ENCODE measurements at places on chromosomes 6 and 20.

DNA sequence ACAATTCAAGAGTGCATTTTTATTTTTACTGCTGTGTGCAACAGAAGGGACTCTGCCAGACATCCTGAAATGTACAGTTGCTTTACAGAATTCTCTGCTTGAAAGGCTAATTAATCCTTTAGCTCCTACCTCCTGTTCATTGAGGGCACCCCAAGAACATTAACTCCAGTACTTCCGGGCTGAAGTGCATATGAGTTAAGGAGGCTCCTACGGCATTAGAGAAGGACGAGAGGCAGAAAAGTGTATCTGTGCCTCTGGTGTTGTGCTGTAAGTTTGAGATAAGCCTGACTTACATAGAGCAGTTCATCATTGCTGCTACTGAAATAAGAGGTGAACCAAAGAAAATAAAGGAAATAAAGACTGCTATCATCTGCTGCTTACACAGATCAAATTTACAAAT is 609.3 kb upstream of the ADGRB3 start:
- DNase-seq = no peak

DNA sequence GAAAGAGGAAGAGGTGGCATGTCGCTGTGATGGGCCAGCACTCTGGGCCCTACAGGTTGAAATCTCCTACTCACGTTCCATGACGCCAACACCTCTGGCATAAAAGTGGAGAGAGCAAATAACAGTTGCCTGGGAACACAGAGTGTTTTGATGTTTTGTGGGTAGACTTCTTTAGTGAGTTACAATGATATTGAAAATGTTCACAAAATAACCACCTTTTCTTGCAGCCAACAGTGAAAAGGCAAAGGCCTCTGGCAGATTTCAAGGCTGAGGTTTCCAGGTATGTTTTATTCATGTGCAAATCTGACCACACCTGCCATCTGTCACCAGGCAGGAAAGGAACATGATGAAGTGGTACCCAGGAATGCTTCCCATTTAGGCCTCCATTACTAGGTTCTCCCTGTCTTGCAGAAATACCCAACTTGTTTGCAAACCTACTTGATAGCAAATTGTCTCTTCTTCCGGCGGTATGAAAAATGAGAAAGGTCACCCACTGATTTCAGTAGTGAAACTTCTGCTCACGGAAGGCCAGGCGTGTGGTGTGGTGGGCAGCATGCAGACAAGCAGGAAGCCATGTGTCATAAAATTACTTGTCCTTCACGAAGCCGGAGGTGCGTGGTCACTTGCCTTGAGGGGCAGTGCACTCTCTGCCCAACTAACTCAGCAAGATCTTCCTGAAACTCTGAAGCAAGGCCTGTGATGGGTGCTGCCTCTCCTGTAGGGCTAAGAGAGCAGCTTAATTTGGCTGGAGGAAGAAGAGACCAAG is 299.1 kb upstream of the PRDM1 start:
- DNase-seq = no peak

DNA sequence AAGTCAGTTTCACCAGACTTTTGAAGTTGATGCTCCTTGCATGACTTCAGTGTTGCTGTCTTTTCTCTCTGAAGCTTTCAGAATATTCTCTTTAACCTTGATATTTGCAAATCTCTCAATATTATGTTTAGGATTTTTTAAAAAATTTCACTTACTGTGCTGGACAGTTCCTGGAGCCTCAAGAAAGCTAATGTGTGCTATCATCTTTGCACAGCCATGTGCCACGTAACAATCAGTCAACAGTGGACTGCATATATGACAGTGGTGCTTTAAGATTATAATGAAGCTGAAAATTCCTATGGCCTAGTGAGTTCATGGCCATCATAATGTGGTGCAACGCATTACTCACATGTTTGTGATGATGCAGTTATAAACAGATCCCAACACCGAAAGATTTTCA is 59.1 kb upstream of the OGFRL1 start:
- peak; percentile 39 for DNase-seq

DNA sequence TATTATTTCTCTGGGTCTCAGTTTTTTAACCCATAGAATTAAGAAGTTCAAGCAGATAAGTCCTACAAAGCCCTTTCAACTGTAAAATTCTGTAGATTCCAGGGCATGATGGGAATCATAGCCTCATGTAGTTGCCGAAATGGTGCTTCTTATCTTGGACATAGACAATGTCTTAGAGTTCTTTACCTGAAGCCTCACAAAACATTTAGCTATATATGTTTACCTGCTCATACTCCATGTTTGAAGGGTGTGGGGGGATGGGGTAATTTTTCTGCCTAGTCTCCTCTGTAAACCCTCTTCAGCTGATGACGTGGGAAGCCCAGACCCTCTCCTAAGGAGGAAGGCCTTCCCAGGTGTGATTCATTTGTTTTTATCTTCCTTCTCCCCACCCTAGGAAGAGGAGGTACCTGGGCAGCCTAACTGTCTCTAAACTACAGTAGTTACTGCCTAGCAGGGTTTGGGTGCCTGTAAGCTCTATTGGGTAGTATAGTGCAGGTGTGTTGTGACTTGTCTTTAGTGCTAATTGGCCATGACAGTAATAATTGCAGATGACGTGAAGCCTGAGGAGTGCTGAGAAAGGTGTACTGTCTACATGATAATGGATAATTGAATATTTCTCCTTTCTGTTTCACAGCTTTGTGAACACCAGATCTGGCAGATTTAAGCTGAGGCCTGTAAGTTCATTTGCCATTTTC is 230.8 kb downstream of the TFAP2B start:
- DNase-seq = no peak

Measured in HCEC 1CT (cell line).